Stimulated activated CD4-positive, alpha-beta T cell treated with anti-CD3 and anti-CD28 coated beads, Interleukin-12 subunit alpha, Interleukin-12 subunit beta, amount 100 ng/mL, for 24 hours (primary cell): ENCODE measurements at places on chromosomes 12 and 14.
A peak's percentile ranks its signal among the peaks of the same experiment; 100 is the strongest.

DNA sequence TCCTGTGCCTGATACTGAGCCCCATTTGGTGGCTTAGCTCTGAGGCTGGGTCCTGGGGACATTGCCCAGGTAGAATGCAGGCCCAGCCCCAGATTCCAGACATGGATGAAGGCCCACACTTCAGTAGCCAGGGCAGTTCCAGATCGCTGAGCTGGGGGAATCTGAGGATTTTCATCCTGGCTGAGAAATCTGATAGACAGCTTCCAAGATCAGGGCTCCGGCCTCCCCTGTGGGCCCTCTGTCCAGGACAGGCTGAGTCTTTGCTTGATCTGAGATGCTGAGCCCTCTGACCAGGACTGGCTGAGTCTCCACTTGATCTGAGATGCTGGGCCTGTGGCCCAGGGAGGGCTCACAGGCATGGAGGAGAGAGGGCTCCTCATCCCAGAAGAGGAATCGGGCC lies 3.3 kb upstream of the RASAL1 start:
- DNase-seq = no peak

- DNase-seq = no peak
These were observed 3.3 kb downstream of the DDHD1 start for GRCh38 chr14:53149668-53150316.

DNA sequence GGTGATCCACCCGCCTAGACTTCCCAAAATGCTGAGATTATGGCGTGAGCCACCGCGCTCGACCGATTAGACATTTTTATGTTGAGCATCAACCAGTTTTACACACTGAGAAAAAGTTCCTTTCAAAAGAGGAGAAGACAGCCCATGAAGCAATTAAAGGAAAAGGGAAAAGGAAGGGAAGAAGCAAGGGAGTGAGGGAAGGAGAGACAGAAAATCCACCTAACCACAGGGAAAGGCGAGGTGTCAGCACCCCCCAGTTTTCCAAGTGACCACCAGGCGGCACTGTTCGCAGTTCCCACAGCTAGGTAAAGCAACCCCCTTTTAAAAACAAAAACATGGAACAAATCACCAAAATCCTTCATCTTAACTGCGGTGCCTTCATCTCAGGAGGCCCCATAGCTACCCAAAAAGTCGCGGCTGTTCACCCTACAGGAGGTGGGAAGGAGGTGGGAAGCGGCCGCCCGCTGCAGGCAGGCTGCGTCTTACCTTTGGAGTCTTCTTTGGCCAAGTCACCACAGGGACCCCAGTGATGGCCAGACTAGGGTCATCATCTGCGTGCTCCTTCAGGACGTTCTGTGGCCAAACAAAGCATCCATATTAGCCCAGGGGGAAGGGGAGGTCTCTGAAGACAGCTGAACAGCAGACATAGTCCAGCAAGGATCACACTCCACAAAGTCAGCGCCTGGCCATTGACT lies 86.6 kb downstream of the KDM2B start:
- peak; percentile 17 for DNase-seq

DNA sequence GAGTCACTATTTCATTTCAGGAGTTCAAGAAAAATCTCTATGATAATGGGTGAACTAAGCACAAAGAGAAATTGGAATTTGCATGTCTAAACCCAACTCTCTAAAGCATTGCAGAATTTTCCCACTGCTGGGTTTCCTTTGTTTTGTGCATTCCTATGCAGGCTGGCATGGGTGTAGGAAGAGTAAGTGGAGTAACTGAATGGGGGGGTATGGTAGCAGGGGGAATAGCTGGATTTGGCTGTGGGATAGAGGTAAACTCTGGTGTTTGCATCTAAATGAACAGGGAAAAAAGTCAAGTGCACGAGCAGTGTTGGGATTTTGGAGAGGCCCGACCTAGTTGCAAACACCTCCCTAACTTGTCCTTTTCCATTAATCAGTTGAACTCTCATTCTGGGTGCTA lies 159.1 kb downstream of the ANO4 start:
- no peak for DNase-seq

DNA sequence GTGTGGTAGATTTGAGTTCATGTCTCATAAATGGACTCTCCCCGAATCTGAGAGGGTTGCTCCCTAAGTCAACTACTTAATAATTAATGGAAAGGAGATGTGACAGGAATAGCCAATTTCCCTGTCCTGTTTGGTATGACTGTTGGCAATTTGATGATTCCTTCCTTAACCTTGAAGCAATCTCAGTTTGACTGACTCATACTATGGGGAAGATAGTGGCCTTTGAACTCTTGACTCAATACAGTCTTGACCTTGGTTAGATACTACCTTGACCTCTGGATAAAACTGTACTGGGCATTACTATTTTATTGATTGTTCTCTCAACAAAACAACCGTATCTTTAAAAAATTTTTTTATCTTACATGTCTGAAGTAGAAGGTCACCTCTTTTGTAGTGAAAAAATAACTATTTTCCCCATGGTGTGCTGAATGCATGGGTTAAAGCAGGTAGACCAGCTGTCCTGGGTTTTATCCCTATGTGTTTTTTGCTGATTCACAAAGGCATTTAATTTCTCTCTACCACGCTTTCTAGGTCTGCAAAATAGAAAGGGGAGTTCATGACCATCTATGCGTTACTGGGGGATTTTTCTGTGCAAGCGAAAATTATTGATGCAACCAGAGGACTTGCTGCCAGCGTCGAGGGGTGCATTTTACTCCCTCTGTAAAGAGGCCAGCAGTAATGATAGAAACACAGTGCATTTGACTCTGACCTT lies 80.1 kb downstream of the ETV6 start:
- no peak for DNase-seq

- DNase-seq = no peak
These were observed 91.9 kb upstream of the MANSC4 start for GRCh38 chr12:27871946-27872345.

DNA sequence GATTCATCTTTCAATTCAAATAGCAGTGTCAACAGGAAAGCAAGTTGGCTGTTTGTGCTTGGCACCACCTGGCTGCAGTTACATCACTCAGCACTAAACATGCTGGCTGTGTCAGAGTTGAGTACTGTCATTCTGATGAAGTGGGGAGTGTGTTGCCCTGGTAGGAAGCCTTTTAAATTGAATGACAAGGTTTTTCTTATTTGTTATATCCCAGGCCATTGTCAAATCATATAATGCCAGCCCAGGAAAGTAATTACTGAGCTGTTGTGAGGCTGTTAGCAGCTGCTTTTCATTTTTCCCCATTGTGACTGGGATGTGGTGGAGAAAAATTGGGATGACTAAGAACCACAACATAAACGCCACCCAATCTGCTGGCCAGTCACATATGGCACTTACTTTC lies 106.5 kb upstream of the PRKD1 start:
- DNase-seq = no peak

DNA sequence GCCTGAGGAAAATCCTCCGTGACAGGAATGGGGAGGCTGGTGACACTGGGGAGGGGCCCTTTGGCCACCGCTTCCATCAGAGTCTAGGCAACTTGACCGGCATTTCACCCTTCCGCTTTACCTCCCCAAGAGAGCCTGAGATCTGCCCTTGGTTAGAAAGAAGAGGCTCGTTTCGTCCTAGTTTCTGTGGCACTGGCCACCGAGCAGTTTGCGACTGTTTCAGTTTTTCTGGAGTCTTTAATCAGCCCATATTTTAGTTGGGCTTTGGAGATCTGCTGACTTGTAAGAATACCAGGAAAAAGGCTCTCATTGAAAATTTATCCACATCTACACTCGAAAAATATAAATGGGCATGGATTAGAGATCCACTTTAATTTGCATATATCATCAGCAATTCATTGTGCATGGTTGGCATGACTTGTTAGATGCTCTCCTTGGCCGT lies 414 bp upstream of the ANKS1B start:
- no peak for DNase-seq

DNA sequence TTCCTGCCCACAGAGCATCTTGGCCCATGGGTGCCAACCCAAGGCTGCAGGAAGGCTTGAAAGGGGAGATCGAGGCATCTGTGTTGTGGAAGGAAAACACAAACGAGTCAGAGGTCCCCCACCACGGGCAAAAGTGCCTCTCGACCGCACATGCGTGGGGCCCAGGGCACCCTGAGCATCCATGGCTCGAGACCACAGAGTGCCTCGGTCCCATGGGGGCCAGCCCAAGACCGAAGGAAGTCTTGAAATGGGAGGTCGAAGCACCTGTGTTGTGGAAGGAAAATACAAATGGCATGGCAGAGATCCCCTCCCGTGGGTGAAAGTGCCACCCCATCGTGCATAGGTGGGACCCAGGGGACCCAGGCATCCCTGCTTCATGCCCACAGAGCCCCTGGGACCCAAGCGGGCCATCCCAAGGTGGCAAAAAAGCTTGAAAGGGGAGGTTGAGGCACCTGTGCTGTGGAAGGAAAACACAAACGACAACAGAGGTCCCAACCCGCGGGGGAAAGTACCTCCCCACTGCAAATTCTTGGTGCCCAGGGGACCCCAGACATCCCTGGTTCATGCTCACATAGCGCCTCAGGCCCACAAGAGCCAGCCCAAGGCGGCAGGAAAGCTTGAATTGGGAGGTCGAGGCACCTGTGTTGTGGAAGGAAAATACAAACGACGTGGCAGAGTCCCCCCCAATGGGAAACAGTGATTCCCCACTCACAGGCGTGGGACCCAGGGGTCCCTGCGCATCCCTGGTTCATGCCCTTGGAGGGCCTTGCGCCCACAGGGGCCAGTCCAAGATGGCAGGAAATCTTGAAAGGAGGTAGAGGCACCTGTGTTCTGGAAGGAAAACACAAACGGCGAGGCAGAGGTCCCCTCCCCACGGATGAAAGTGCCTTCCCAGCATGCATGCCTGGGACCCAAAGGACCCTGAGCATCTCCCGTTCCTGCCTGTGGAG lies 373.0 kb downstream of the ALG10 start:
- no peak for DNase-seq

DNA sequence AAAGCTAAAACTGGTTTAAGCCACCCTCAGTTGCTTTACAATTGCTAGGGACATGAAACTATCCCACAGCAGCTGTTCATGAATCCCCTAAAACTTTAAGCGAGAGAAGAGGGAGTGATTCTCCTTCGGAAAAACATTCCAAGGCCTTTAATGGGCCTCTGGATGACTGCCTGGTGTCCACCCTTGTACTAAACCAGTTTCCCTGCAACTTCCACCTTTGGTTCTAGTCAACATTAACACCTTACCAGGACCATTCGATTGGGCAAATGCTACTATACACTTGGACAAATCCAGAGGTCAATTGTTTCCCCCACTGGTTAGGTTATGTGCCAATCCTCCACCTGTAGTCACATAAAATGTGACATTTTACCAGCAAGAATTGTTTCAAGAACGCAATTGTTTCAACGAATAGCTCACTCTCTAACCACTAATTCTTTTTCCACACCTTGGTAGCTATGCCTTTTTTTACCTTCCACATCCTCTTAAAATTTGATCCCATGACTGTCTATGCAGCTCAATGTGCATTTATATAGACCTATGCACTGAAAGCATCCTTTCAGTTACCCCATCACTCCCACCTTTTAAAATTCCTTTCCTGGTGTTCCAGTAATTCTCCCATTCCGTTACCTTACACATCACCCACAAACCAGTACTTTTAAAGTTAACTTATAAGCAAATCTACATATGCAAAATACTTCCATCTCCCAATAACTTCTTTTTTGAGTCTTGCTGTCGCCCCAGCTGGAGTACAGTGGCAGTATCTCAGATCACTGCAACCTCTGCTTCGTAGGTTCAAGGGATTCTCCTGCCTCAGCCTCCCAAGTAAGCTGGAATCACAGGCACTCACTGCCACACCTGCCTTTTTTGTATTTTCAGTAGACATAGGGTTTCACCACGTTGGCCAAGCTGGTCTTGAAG lies 3.6 kb downstream of the UBC start:
- DNase-seq = no peak

- DNase-seq = peak; percentile 36
These were observed 8.3 kb downstream of the PROX2 start for GRCh38 chr14:74867673-74868072.

DNA sequence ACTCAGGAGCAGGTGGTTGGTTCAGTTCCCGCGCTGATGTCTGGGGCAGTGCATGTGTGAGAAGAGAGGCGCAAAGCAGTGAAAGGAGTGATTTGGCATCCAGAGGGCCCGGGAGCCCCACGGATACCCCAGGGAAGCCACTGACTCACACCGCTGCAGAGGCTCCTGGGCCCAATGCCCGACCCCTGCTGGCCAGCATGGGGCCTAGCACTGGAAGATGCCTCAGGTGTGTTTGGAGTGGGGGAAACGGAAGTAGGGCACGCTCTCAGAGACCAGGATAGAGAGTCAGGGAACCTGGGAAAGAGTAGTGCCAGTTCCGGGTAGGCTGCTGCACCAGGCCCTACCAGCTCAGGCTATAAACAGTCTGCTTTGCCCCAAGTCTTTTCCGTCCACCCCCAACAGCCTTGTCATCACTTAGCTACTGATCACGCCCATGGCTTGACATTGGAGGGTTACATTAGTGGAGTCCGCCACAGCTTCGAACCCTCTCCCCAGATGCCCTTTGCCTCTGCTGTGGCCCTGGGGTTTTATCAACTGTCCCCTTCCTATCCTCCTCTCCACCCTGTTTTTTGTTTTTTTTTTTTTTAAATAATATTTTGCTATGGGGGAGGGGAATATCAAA lies 9.5 kb upstream of the CSAD start:
- no peak for DNase-seq

DNA sequence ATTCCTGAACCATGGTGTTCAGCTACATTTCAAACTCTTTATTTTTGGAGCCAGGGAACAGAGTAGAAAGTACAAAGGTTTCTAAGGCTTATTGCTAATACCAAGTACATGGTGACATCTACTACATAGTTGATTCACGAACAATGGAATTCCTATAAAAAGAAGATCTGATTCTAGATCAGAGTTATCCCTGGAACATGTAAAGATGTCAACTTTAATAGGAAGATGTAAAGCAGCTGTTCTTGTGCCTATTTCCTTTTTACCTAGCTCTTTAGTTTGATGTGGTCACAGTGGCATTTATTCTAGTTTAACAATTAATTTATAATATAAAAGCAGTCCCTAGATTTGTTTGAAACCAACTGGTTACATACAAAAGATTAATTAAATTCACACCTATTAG lies 99.5 kb downstream of the NUBPL start:
- DNase-seq = no peak

DNA sequence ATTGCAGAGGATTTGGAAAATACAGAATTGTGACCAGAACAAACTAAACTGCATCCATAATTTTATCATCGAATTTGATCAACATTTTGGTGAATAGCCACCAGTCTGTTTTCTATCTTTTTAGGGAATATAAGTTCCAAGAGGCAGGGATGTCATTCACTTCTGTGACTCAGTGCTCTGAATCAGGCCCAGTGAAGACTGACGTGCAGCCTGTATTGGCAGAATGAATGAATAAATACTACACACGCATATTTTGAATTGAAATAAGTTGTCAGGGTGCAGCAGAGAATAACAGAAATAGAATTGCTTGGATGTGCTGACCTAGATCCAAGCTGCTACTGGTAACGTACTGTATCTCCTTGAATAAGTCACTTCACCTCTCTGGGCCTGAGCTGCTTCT lies 1.3 kb upstream of the EMP1 start:
- DNase-seq = no peak

DNA sequence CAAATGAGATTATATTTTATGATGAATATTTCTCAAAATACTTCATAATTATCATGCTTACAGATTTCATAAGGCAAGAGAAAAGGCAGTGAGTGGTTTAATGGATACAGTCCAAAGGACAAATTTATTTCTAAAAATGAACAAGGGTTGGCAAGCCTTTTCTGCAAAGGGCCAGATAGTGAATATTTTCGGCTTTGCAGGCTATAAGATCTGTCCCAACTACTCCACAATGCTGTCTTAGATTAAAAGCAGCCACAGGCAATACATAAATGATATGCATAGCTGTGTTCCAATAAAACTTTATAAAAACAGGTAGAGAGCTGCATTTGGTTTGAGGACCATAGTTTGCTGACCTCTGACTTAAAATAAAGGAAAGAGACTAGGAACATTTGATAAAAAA lies 42.9 kb upstream of the STK38L start:
- no peak for DNase-seq
